ENCODE measurements at places on chromosomes 5 and 9.

DNA sequence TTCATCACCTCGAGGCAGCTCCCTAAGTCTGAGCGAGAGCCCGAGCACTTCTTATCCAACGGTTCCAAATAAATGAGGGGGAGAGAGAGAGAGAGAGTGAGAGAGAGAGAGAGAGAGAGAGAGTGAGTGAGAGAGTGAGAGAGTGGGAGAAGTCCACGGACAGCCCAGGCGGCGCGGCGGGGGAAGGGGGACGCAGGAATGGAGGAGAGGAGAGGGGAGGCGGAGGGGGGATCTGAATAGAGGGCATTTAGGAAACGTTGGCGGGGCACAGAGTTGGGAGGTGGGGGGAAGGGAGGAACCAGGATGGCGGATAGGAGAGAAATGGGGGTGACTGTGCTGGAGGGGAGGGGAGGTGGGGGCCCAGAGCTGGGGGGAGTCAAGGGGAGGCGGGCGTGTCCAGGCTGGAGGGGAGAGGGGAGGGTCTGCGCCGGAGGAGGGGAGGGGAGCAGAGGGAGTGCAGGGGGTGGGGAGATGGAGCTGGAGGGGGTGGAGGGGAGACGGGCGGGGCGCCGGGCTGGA, 398 bp upstream of the BASP1 start:
- DNase-seq = peak; percentile 51

GRCh38 chr9:132996526-132996925, 18.0 kb downstream of the GFI1B start:
- DNase-seq = no peak

DNA sequence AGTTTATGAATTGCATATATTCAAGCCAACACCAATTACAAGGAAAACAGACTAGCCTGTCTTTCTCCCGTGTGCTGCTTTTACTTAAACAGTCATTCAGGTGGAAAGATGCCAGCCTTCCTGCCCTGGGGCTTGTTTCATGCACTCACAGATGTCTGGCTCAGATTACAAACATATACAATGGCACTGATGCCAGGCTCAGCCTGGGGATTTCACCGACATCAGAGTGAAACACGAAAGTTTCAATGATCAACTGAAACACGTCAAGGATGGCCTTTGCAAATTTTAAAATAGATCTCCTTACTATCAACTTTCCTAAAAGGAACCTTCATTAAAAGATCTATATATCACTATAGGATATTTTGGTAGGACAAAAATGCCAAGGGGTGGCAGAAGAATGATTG, 1576.5 kb downstream of the EFNA5 start:
- DNase-seq = peak; percentile 69

- DNase-seq = no peak
Measured at GRCh38 chr9:120528829-120529228, 51.1 kb downstream of the CDK5RAP2 start.

DNA sequence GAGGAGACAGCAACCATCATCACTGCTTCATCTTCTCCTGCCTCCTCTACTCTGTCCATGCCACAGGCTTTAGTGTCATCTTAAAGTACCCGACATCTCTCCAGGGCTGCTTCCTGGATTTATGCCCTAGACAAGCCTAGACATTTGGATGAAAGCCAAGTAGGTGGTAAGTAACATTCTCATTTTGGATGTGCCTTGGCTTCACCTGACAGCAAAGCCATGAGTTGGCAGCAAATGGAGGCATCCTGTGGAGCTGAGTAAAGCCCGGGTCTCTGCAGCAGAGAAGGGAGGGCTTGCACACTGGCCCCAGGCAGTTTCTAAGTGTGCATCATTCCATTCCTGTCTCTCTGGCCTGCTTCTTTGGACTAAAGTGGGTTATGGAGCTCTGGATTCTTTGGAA, 299.1 kb downstream of the DMAC1 start:
- DNase-seq = no peak

- DNase-seq = peak; percentile 91
Measured at GRCh38 chr5:168409591-168410458, 76.4 kb upstream of the RARS1 start.

DNA sequence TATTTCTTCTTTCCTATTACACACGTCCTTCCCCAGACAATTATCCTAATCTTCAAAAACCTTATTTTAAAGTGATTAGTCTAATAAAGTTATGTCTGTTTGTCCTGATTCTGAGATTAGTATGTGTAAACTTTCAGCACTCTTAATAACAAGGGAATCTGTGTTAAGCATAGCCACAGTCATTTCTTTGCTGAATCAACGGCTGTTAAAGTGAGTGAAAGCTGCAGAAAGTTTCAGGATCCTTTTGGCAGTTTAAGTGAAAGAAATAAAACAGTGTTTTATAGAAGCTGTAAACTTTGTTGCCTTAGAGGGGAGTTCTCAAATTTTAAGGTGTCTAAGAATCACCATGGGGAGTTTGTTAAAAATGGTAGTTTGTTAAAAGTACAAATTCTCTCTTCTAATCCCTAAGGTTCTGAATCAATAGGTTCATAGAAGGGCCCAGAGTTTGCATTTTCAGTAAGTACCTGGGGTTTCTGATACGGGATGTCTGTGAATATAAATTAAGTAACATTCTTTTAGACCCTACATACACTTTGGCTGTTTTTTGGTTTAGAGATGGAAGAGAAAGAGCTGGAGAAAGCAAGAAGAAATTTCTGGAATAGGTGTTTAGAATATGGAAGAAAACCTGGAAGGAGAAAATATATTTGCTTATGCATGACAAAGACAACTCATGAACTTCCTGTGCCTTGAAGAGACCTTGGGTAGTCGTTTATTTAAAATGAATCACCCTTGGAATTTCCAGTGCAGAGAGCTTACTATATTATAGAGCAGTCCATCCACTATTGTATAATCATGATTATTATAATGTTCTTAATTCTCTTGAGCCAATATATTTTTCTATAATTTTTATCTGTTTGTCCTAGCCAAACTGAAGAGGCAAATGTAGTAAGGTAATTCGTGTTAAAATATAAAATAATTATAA, 45.7 kb downstream of the SCAMP1 start:
- DNase-seq = peak; percentile 76
